ENCODE measurements at places on chromosomes 4 and X.

- no peaks in the 10 kb centered on the region for H3K4me1 ChIP-seq
- H3K27me3 ChIP-seq, result no peaks in the 10 kb centered on the region
- no peak overlapping the region for H3K27ac ChIP-seq
Measured at GRCh38 chr4:85901500-85901899, 426.6 kb downstream of the ARHGAP24 start.

GRCh38 chr4:94957030-94957429 is 199.3 kb downstream of the BMPR1B start:
- H3K4me3 ChIP-seq, result no peak overlapping the region
- H3K27me3 ChIP-seq, result no peaks in the 10 kb centered on the region
- peak; percentile 28 for DNase-seq
- H3K4me1 ChIP-seq, result peaks cover 4% of the 10 kb centered on the region

- no peak overlapping the region for H3K27ac ChIP-seq
- no peak overlapping the region for H3K4me3 ChIP-seq
- DNase-seq, result no peak
- no peaks in the 10 kb centered on the region for H3K4me1 ChIP-seq
- H3K27me3 ChIP-seq, result peaks cover 2% of the 10 kb centered on the region
- no peaks in the 10 kb centered on the region for H3K36me3 ChIP-seq
Measured at GRCh38 chr4:80173401-80173800, 23.9 kb upstream of the PRDM8 start.

GRCh38 chr4:186068581-186069348 is at the start of gene TLR3:
TSS of gene TLR3 (plus strand) at chr4:186069156. CDS start at chr4:186076620, 7,464 bp downstream.
- H3K4me1 ChIP-seq, result peaks cover 2% of the 10 kb centered on the region
- H3K4me3 ChIP-seq, result no peak within 1 kb of the TSS
- no peak within 1 kb of the TSS for H3K27ac ChIP-seq
- H3K27me3 ChIP-seq, result no peaks in the 10 kb centered on the region
- H3K36me3 ChIP-seq, result no peaks in the 10 kb centered on the region

GRCh38 chrX:17020851-17021821 is 74.7 kb downstream of the REPS2 start:
- H3K4me1 ChIP-seq, result no peaks in the 10 kb centered on the region
- no peak overlapping the region for H3K27ac ChIP-seq
- no peak overlapping the region for H3K4me3 ChIP-seq

GRCh38 chrX:125170459-125170858 is 149.2 kb upstream of the TEX13C start:
- no peaks in the 10 kb centered on the region for H3K4me1 ChIP-seq
- no peak overlapping the region for H3K4me3 ChIP-seq
- no peaks in the 10 kb centered on the region for H3K27me3 ChIP-seq
- H3K27ac ChIP-seq, result no peak overlapping the region

DNA sequence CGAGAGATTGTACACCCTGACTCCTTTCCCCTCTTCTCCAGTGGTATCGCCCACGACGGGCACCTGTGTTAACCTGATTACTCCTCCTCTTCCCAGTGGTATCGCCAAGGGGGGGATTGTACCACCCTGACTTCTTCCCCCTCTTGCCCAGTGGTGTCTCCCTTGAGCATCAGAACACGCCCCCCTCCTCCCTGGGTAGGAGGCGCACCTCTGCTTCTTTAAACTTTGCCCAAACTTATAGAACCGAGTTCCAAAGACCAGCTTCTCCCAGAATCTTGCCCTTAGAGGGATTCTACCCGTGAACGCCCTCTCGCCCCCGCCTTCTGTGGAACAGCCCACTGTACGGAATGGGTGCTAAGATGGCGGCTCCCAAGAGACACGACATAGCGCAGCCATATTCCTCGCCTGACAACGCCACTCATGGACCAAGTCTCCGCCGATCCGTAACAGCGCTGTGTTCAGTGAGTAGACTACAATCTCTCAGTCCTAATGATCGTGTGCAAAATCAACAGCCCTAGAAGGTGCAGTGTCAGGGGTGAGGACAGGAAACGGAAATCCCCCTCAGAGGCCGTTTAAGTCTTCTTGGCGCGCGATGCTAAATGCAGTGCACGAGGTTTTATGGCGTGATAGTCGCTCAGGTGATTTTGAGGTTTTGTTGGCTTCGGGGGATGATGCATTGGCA is 4.2 kb upstream of the ZNF157 start:
- peak overlapping the region; percentile 85 for H3K4me3 ChIP-seq
- H3K27ac ChIP-seq, result no peak overlapping the region
- H3K36me3 ChIP-seq, result no peaks in the 10 kb centered on the region
- no peaks in the 10 kb centered on the region for H3K4me1 ChIP-seq

All from H9 (cell line).